ENCODE measurements at places on chromosomes 7 and 10.

- H3K27me3 ChIP-seq, result peaks cover 6% of the 10 kb centered on the region
- H3K4me1 ChIP-seq, result peaks cover 19% of the 10 kb centered on the region
- H3K27ac ChIP-seq, result no peak overlapping the region
- H3K4me3 ChIP-seq, result no peak overlapping the region
- no peaks in the 10 kb centered on the region for H3K36me3 ChIP-seq
- DNase-seq, result no peak
These were observed 24.8 kb upstream of the SFMBT2 start for GRCh38 chr10:7435674-7436073.

DNA sequence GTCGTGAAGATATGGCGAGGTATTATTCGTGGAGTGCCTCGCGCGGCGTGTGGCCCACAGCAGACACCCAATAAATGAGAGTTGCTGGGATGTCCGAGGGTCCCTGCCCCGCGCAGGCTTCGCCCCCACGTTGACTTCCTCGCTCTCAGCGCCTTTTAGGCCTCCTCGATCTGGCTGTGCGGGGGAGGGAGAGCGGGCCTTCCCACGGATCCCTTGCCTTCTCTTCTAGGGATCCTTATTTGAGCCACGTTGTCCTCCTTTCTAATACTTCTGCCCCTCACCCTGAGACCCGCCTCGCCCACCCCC lies 660 bp downstream of the VCL start:
- peaks cover 45% of the 10 kb centered on the region for H3K4me1 ChIP-seq
- DNase-seq, result no peak
- H3K27me3 ChIP-seq, result peaks cover 4% of the 10 kb centered on the region
- peak overlapping the region; percentile 90 for H3K4me3 ChIP-seq

DNA sequence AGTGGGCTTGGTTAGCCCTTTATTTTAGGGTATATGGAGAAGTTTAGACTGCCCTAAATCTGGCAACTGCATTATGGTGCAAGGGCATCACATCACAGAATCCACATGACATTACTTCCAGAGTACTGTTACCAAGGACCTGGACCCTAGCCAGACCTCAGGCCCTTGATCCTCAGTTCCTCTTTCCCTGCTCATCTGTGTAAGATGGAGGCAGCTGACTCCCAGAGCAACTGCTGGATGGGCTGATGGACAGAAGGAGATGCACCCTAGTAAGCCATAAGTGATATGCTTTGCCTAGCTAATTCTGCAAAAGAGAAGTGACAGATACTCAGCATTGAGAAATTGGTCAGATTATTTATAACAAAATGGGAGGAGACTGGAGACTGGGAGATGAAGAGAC lies 131.7 kb downstream of the DYNC1I1 start:
- no peaks in the 10 kb centered on the region for H3K36me3 ChIP-seq
- DNase-seq, result no peak
- no peaks in the 10 kb centered on the region for H3K4me1 ChIP-seq
- peaks cover 4% of the 10 kb centered on the region for H3K27me3 ChIP-seq
- H3K27ac ChIP-seq, result no peak overlapping the region

DNA sequence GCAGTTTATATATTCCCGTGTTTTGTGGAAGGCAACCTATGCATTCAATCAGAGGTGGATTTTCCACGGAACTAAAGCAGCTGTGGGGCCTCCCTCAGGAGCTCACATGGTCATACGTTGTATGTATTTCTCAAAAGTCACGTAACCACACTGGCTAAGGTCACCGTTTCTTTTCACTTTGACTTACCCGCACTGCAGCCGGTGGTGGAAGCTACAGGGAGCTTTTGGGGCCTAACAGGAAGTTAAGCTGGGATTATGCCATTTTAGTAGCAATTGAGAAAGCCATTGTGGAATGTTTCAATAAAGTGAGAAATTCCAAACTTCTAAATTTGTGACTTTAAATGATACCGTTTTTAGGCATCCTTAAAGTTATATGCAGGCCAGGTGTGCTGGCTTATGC lies 111.2 kb upstream of the KLF6 start:
- H3K4me1 ChIP-seq, result peaks cover 40% of the 10 kb centered on the region
- no peak for DNase-seq
- H3K27ac ChIP-seq, result no peak overlapping the region
- H3K27me3 ChIP-seq, result no peaks in the 10 kb centered on the region

GRCh38 chr7:134547397-134548054 lies 1.4 kb upstream of the AKR1B15 start:
- DNase-seq, result peak; percentile 72
- peaks cover 16% of the 10 kb centered on the region for H3K27me3 ChIP-seq
- peaks cover 5% of the 10 kb centered on the region for H3K4me1 ChIP-seq
- H3K36me3 ChIP-seq, result no peaks in the 10 kb centered on the region
- no peak overlapping the region for H3K4me3 ChIP-seq
- H3K27ac ChIP-seq, result no peak overlapping the region

GRCh38 chr10:2914741-2915140 lies 152.6 kb upstream of the PFKP start:
- peaks cover 9% of the 10 kb centered on the region for H3K4me1 ChIP-seq
- peaks cover 12% of the 10 kb centered on the region for H3K27me3 ChIP-seq
- H3K27ac ChIP-seq, result no peak overlapping the region

- peaks cover 37% of the 10 kb centered on the region for H3K4me1 ChIP-seq
- peaks cover 36% of the 10 kb centered on the region for H3K36me3 ChIP-seq
- peak overlapping the region; percentile 97 for H3K27ac ChIP-seq
- no peaks in the 10 kb centered on the region for H3K27me3 ChIP-seq
- peak overlapping the region; percentile 99 for H3K4me3 ChIP-seq
These were observed 488 bp downstream of the ABCF2 start for GRCh38 chr7:151226560-151226874.

DNA sequence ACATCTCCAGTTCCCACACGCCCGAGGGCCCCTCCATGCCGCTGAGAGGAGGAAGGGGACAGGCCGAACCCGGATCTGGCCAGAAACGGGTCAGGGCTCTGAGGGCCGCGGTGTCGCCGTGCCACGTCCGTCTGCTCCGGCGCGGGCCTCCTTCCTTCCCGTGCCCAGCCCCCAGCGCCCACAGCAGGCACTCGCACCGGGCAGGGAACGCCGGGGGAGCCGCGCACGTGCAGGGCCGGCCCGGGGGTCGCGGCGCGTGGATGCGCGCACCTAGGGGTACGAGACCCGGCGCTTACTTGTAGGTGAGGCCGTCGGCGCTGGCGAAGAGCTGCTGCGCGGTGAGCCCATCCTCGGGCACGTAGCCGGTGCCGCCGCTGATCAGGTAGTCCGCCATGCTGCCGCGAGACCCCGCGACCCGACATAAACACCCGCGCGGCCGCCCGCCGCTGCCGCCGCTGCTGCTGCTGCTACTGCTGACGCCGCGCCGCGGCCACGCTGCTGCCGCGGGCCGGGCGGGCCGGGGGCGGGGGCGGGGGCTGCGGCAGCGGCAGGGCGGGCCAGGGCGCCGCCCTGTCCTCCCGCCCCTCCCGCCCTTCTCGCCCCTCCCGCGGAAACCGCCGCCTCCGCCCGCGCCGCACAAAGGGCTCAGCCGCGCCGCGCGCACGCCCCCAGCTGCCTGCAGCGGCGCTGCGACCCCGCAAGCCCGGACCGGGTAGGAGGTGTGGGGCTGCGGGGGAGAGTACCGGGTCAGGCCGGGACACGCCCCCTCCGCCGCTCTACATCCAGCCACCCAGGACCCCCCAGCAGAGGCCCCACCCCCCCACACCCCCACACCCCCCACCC lies 4.1 kb downstream of the IMPDH1 start:
- peak; percentile 64 for DNase-seq
- peaks cover 21% of the 10 kb centered on the region for H3K36me3 ChIP-seq
- H3K4me3 ChIP-seq, result peak overlapping the region; percentile 81
- peaks cover 51% of the 10 kb centered on the region for H3K4me1 ChIP-seq

DNA sequence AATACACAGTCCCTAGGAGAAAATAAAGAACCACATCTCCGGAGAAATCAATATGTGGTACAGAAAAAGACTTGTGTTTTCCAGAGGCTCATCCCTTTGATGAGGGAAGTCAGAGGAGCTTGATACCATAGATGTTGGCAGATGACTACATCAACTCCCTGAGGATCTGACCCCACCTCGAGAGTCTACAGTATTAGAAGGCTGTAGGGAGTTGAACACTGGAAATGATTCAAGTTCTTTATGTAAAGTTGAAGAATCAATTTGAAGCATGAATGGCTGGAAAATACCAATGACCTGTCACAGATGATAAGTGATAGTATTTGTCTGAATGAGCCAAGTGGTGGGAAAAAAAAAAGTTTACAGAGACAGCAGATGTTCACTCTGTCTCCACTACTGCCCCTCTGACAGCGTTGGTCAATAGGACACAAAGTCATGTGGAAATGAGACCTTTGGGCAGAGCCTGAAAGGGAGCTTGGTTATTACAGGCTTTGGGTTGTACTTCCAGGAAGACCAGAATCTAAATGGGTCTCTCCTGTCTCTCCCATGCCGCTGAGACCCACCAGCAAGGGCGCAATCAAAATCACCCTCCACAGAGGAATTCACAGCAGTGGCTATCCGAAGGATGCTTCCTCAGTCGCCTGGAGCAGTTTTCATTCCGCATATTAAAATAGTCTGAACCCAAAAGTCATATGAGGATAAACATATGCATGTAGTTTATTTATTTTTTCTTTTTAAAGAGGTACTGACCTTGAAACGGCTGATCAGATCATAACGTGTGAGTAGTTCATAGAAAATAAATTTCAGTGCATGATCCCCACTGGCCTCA lies 185.7 kb downstream of the PPP1R17 start:
- H3K4me3 ChIP-seq, result no peak overlapping the region
- no peak overlapping the region for H3K27ac ChIP-seq
- no peaks in the 10 kb centered on the region for H3K4me1 ChIP-seq
- no peaks in the 10 kb centered on the region for H3K36me3 ChIP-seq

DNA sequence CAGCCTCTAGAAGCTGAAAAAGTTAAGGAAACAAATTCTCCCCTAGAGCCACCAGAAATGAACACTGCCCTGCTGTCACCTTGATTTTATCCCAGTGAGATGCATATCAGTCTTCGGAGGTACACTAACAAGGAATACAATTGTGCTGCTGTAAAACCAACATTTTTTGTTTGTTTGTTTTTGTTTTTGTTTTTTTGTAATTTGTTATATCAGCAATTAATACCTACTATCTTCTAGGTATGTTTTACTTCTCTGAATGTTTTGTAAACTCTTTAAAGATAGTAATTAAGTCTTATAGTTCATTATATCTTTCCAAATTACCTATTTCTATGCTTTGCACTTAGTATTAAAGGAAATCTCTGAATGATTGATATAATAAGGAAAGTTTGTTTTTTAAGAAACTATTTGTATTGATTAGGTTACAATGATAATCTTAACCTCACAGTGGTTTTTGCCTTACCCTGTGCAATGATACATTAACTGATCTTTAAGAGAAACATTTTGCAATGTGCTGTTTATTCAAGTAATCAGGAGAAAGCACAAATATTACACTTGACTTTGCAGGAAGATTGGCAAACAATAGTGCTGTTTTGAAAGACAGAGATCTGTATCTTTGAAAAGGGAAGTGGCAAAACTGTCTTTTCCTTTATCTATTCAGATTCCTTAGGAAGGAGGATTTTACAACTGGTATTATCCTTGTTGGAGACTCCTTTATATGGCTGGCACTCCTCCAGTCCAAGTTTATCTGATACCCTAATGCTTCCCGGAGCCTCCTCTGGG lies 11.3 kb upstream of the HGF start:
- no peak overlapping the region for H3K27ac ChIP-seq
- H3K4me3 ChIP-seq, result no peak overlapping the region
- no peaks in the 10 kb centered on the region for H3K4me1 ChIP-seq
- no peaks in the 10 kb centered on the region for H3K27me3 ChIP-seq
- H3K36me3 ChIP-seq, result no peaks in the 10 kb centered on the region

GRCh38 chr7:123996327-123996625 lies 36.6 kb downstream of the TMEM229A start:
- no peak for DNase-seq
- no peak overlapping the region for H3K4me3 ChIP-seq
- no peak overlapping the region for H3K27ac ChIP-seq
- no peaks in the 10 kb centered on the region for H3K36me3 ChIP-seq
- no peaks in the 10 kb centered on the region for H3K27me3 ChIP-seq

GRCh38 chr7:122412883-122413282 lies 108.3 kb upstream of the FEZF1 start:
- no peaks in the 10 kb centered on the region for H3K36me3 ChIP-seq
- H3K27me3 ChIP-seq, result no peaks in the 10 kb centered on the region
- no peak overlapping the region for H3K27ac ChIP-seq
- H3K4me3 ChIP-seq, result no peak overlapping the region

- no peaks in the 10 kb centered on the region for H3K36me3 ChIP-seq
- no peak overlapping the region for H3K4me3 ChIP-seq
- DNase-seq, result no peak
- no peaks in the 10 kb centered on the region for H3K27me3 ChIP-seq
These were observed 68.1 kb downstream of the TNS3 start for GRCh38 chr7:47513741-47514241.

DNA sequence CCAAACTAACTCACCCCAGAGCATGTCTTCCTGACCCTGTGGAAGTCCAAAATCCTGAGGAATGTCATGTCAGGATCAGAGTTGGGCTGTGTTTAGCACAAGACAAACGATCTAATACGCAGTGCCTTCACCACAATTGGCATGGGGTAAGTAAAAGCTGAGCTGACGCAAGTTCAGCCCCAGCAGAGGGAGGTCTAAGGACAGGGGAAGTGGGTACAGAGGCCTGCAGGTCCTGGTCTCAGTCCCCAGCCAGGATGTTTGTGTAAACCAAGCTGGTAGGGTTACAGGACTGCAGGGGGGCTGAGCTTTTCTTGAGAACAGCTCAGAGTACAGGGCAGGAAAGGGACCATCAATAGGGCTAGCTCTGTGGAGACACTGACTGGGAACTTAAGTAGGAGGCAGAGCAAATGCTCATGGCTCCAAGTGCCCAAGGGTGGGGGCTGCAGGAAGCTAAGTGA lies 5.3 kb upstream of the KCNIP2 start:
- H3K4me3 ChIP-seq, result no peak overlapping the region
- H3K27me3 ChIP-seq, result peaks cover 5% of the 10 kb centered on the region
- peak overlapping the region; percentile 23 for H3K27ac ChIP-seq

DNA sequence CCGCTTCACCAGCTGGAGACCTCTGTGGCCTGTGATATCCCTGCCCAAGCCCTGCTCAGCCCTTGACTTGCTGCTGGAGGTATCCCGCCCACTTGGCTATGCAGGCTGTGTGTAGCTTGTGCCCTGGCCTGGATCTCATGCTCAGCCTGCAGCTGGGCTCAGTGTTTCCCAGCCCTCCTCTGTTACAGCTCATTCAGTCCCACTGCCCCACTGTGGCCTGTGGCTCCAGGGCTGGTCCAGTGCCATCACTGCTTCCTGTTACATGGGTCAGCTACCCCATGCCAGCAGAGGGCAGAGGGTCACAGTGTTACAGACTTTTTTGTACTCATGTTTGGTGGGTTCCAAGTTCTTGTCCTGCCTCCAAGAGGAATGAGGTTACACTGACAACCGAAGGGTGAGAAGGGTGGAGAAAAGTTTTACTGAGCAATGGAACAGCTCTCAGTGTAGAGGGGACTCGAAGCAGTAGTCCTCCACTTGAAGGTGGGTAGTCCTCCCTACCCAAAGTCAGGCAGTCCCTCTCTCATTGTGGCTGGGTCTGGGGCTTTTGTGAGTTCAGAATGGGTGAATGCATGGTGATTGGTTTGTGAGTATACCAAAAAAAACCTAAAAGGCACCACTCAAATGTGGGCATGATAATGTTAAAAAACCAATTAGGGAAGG lies 100.4 kb downstream of the ANKRD7 start:
- H3K36me3 ChIP-seq, result no peaks in the 10 kb centered on the region
- no peak overlapping the region for H3K4me3 ChIP-seq
- DNase-seq, result no peak

Data from activated CD8-positive, alpha-beta T cell treated with anti-CD3 and anti-CD28 coated beads, Interleukin-2, amount 10 ng/mL, durations not matched to agents 7 days and 5 days (primary cell).